Muscle of back (tissue), 13 donors: ENCODE measurements at places on chromosomes 13 and 19. TPM values are rescaled to one million over a fixed set of nuclear protein-coding genes. Genes with fewer than 3 reads are reported as not detected.

DNA sequence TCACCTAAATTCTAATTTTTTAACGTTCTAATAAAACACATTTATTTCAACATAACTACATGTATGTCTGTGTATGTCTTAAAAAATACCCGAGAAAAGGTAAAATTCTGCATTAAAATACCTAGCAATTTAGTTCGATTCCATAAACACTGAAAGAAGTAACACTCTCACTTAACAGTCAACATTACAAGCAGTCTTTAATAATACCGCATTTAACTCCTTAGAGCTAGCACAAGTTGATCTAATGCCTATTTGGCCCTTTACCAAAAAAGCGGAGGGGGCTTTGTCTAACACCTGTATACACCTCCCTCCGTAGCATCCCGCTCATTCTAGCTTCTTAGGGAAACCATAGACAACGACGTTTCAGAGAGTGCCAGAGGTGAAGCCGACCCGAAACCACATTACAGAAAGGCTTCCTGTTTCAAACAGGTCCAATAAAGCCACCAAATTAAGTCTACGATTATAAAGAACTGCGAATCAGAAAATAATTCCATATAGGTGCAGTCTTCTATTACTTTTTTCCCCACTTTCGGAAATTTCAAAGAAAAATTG lies 1.2 kb downstream of the SPART start:
- DNase-seq = peak; percentile 72

Gene CFD
- 1.6 TPM for polyA plus RNA-seq

DNA sequence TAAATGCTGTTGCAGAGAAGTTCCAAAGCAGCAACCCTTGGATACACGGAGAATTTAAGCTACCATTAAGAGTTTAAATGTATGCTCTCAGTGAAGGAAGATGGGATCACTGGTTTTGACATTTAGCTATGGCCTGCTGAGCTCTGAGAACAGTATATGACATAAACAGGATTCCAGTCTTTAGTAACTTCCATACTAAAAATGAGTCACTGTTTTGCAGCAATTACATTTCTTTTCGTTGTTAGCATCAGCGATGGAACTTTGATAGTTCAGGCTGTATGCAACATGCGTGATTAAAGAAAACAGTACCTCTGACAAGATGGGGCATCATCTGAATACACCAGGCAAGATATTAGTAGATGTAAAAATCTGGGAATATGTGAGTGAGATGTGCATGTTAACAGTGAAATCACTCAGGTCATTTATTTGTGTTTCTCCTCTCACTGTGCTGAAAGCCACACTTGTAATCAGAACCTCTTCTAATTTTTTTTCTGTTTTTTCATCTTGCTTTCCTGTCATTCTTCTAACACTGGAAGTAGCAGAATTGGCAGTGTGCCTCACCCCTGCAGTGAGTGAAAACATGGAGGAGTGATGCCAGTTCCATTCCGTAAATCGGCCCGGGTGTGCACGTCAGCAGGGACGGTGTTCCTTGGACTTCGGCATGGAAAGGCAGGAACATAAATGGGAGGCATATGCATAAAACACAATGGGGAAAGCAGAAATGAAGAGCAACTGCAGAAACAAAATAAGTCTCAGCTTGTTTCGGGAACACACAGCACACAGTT lies 361.5 kb downstream of the OXGR1 start:
- DNase-seq = no peak

Gene B3GNT8
- polyA plus RNA-seq = 2.3 TPM

Gene RXFP2
- not detected for polyA plus RNA-seq

DNA sequence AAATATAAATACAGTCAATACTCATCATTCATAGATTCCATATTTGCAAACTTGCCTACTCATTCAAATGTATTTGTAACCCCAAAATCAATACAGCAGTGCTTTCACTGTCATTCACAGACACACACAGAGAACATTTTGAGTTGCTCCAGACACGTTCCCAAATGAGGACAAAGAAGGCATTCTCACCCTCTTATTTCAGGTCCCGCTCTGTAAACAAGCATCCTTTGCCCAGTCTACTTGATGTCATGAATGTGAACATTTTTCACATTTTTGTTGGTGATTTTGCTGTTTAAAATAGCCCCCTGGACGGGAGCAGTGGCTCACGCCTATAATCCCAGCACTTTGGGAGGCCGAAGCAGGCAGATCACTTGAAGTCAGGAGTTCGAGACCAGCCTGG lies 15.5 kb downstream of the C19orf47 start:
- no peak for DNase-seq

GRCh38 chr13:34164582-34164981 lies 346.6 kb downstream of the RFC3 start:
- no peak for DNase-seq

Gene ZNF506
- 16.4 TPM for polyA plus RNA-seq

GRCh38 chr13:51349016-51349415 lies 9.5 kb downstream of the SERPINE3 start:
- DNase-seq = no peak

GRCh38 chr19:28831462-28831861 lies 381.5 kb downstream of the UQCRFS1 start:
- no peak for DNase-seq

Gene POLRMT
- polyA plus RNA-seq = 38.4 TPM

Gene DACH1
- polyA plus RNA-seq = 7.3 TPM

Gene PINLYP
- 5.6 TPM for polyA plus RNA-seq

DNA sequence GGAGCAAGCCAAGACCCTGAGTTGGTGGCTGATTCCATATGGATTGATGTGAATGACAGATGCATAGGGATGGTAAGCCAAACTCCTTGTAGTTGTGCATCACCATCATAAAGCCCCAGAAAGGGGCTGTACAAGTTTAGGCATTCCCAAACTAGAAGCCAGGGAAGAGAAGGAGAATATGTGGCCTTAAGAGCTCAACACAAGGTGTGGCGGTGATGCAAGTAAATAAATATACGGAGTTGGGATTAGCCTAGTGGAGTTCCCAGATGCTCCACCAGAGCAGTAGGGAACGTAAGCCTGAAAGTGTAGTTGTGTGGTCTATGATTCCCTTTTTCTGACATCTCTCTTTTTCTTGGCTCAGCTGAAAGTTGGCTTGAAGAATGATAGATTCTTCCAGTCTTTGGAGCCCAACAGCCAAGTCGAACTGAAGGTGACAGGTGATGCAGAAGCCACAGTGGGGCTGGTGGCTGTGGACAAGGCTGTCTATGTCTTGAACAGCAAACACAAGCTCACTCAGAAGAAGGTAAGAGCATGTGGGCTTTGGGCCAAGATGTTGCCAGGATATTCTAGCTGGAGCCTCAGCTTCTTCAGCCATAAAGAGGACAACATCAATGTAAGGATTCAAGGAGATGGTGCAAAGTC lies 30.1 kb downstream of the RDH8 start:
- DNase-seq = no peak

Gene FREM2
- polyA plus RNA-seq = 11.2 TPM

GRCh38 chr13:43516401-43516833 lies 270.4 kb downstream of the ENOX1 start:
- peak; percentile 81 for DNase-seq

- DNase-seq = no peak
Measured at GRCh38 chr13:20442375-20442774, 83.3 kb downstream of the CRYL1 start.

- DNase-seq = no peak
Measured at GRCh38 chr13:110409581-110409992, 102.5 kb downstream of the COL4A2 start.

DNA sequence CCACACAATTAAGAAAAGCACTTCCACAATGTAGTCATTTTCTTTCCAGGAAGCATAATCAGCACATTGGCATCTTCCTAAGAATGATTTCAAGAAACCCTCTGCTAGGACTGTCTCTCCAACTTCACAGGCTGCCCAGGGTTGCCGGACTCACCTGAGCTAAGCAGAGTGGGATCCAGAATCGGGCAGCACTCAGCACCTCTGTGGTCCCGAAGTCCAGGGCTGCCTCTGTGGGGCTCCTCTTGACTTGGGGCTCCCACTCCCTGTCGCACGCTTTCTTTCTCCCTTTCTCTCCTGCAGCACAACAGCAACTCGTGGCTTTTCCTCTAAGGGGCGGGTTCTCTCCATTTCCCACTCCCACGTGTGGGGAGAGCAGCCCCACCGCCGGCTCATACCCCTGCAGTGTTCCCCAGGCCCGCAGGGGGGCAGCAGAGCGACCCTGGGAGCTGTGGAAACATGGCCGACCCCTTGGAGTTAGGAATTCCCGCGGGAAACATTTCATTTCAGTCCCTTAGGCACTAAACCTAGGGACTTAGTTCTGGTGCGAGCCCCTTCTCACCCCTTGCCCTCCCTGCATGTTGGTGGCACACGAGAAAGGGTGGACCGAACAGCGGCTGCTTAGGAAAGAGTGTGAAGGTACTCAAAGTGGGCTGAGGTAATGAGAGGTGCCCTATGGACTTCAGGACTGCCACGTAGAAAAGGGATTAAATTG lies at the start of gene TMEM272:
Gene TMEM272, minus strand, starts transcription at position 316 of the 712 bp plus-strand sequence. CDS start 6,647 bp downstream, outside the sequence.
- DNase-seq = peak; percentile 28

DNA sequence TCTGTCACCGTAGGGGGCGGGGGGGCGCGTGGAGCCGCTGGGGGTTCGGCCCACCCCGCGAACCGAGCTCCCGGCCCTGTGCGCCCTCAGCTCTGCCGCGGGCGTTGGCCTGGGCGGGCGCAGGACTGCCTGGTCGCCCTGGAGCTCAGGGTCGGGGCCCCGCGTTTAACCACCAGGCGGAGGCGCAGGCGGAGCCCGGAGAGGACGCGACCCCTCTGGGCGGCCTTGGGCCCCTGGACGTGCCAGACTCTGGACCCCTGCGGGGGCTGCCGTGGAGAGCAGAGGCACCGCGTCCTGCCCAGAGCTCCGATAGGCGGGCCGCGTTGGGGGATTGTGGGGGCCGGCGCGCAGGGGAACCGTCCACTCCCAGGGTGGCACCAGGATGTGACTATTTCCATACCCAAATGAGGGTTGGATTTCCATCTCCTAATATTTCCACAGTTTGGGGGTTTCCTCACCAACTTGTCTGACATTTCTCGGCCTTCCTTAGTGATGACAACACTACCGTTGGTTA lies 13.0 kb upstream of the USP29 start:
- no peak for DNase-seq

- DNase-seq = no peak
Measured at GRCh38 chr13:110882972-110883371, 31.9 kb downstream of the ANKRD10 start.

Gene ZNF649
- polyA plus RNA-seq = 11.6 TPM

DNA sequence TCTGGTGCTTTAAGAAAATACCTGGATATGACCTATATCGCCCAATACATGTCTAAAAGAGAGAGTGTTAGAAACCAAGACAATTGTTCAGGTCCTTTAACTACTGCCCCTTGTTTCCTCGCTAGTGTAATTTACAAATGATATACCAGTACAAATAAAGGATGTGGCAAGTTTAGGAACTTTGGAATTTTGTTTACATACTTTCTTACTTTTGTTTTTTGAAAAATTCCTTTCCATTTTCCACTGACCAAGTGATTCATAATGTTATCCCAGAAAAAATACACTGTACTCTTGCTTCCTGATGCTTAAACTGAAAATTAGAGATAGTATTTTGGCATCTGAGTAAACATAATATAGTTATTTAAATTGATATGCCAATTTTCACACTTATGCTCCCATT lies 96.8 kb upstream of the CSNK1A1L start:
- no peak for DNase-seq

DNA sequence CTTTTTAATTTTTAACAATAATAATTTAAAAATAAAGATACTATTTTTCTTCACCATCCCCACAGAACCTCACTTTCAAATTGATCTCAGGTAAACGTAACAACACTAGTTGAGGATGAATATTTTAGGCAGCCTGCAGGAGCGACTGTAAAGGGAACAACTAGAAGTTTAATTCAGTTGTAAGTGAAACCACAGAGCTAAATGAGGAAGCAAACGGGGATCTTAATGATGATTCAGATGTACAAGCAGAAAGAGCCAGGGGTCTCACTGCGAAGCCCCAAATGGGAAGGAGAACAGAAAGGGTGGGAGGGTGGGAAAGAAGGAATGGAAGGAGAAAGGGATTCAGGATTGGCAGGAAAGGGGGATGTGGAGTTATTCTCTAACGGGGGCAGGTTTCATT lies 54.6 kb upstream of the RAP2A start:
- DNase-seq = no peak

DNA sequence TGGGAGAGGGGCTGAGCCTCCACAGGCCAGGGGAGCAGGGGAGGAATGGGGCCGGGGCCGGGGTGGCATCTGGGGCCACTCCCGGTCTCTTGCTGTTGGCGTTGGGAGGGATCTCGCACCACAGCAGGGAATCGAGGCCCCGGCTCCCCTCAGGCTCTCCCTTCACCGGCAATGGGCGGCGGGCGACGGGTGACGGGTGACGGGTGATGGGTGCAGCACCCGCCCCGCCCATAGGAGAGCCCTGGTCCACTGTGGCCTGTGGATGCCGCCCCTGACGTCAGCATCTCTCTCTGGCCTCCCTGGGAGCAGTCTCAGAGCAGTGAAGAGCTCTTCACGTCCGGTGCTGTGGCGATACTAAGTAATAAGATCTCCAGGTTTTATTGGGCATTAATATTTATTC lies 133.6 kb downstream of the KDM4B start:
- DNase-seq = no peak

Gene IGFL3
- polyA plus RNA-seq = not detected

Gene CAPN12
- 0.71 TPM for polyA plus RNA-seq

GRCh38 chr19:17846146-17846545 lies 1.6 kb downstream of the JAK3 start:
- no peak for DNase-seq

GRCh38 chr13:90696254-90696653 lies 651.2 kb upstream of the MIR17HG start:
- DNase-seq = no peak

- DNase-seq = no peak
Measured at GRCh38 chr19:10719466-10719961, 1.6 kb downstream of the DNM2 start.

Gene FBXO27
- polyA plus RNA-seq = 2.3 TPM

- DNase-seq = no peak
Measured at GRCh38 chr19:43465468-43466120, at the start of gene LYPD3. TSS of gene LYPD3 (minus strand) at chr19:43465608. CDS start at chr19:43465571, 37 bp downstream.

DNA sequence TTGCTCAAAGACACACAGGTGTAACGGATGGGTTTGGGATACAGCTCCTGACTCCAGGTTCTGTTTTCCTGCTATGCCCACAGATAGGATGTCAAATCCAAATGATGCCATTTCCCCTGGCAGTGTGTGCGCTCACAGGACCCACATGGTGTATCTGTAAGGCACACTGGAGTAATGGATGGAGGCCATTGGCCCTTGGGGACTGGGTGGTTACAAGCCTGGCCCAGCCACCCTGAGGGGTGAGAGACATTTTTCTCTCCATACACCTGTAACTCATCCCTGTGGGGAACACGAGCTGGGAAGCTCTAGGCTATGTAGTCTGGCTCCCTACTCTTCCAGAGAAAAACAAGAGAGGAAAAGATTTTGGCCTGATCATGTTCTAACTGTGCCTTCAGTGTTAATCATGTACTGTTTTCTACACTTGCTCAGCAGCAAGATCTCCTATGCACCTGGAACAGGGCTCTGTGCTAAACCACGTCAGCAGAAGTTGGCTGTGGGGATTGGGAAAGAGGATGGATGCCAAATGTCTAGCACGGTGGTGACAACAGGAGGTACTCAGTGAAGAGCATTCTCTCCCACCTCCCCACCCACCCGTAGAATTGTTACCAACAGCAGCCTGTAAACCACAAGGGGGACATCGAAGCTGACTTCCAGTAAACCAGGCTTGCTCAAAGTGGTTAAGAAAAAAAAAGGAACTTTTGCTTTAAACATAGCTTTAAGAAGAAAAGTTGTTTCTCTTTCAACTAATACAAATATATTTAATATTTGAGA lies 237.0 kb downstream of the LACC1 start:
- no peak for DNase-seq

GRCh38 chr13:49584771-49585182 lies 581 bp downstream of the RCBTB1 start:
- DNase-seq = no peak

Gene ZNF729
- not detected for polyA plus RNA-seq

- no peak for DNase-seq
Measured at GRCh38 chr19:1157931-1158884, 15.9 kb downstream of the SBNO2 start.

Gene S1PR4
- 0.34 TPM for polyA plus RNA-seq
